ENCODE measurements at places on chromosomes 4 and X.

- peak; percentile 90 for DNase-seq
These were observed 563.9 kb downstream of the GRXCR1 start for GRCh38 chr4:43456383-43456782.

- no peak for DNase-seq
These were observed 105.5 kb downstream of the TMEM164 start for GRCh38 chrX:110108381-110108821.

DNA sequence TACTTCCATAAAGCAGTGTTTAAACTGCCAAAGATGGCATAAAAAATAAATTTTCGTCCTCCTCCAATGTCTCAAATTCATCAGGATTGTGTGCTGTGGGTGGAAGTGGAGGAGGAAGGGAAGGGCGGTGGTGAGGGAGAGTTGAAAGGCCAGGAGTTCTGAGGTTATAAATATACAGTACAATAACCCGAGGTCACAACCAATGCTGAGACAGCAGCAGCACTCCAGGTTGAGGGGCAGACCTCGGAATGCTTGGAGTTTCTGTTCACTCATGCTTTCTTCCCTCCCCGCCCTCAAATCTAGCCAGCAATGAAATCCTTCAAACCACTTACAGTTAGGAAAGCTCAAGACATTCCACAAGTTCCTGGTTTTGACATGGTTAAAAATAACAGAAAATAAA is 134.0 kb upstream of the SMAD1 start:
- no peak for DNase-seq

DNA sequence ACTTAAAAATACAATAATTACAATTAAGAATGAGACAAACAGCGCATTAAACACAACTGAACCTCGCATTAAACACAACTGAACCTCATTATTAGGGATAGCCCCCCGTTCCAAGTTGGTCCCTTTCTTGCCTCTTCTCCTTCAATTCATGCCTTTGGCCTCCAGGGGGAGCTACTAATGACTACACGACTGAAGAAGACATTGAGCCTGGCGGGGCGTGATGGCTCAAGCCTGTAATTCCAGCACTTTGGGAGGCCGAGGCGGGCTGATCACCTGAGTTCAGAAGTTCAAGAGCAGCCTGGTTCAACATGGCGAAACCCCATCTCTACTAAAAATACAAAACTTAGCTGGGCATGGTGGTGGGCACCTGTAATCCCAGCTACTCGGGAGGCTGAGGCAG is 56.4 kb upstream of the NWD2 start:
- no peak for DNase-seq

DNA sequence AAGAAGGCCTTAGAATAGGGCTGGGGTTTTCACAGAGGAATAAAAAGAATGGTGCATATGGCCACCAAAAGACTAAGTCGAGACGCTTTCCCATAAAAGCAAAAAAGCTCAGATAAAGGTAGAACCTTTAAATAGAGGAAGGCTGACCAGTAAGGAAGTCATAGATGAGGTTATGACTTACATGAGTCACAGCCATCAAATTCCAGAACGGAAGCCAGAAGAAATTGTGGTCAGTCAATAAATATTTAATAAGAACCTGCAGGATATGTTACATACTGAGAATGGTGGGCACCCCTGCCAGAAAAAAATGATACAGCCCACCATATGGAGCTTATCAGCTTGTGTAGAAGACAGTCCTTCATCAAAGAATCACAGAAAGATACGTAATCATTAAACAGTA is 120.1 kb downstream of the MANBA start:
- no peak for DNase-seq

DNA sequence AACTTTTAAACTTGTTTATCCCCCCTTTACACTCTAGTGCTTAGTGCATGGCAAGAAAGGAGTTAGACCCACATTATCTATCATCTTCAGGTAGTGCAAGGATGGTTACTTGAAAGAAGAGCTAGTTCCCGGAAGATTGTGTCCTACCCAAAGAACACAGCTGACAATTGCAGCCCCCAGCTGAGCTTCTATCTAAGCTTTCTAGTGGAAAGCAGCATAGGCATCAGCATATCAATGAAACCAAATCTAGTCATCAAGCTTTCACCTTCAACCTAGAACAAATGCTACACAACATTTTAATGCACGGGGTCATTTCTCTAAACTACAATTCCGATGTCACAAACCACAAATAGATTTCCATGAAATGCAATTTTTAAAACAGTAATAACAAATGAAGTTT is 88.9 kb upstream of the TFDP3 start:
- DNase-seq = no peak

- no peak for DNase-seq
These were observed 98.2 kb downstream of the USP46 start for GRCh38 chr4:52560844-52561280.

DNA sequence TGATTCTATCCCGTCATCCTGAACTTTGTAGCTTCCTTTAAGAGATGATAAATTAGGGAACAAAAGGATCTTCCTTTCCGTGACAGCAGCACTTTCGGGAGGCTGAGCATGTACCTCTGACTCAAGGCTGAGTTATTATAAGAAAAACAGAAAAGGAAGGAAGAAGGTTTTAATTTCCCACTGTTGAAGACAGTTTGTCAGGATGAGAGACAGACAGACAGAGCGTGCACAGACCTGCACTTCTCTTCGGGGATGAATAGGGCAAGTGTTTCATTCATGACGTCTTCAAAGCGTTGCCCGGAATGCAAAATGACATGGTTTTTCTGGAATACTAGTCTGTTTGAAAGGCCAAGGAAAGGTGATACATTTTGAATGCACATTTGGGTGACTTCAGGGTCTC is 405.3 kb upstream of the FAT1 start:
- no peak for DNase-seq

DNA sequence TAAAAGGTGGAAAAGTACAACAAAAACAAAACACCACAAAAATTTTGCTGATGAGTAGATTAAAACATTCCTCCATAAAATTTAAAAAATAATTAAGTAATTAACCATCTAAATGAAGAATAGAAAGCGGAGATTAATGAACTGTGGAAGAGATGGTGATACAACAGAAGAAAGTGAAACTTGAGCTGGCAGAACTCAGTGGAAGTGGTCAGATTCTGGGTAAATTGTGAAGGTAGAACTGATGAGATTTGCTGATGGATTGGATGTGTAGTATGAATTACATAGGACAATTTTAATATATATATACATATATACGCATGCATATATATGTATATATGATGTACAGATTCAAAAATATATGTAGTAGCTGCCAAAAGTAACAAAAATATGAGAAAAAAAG is 73.9 kb downstream of the AMOT start:
- DNase-seq = no peak

DNA sequence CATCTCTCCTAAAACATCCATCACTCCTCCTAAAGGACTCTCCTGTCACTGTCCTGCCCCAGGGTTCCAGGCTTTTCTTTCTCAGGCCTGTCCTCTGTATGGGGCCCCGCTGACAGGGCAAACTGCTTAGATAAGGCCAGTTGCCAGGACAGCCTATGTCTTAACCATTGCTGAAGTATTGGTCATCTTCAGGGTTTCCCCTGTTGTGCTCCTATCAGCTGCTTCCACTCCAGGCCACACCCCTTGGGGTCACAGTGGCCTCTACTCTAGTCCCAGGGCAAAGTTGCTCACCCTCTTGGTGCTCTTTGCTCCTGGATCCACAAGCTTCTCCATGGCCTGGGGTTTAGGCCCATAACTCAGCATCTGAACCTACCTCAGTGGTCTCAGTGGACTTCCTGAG is 138.0 kb upstream of the PJA1 start:
- no peak for DNase-seq

- DNase-seq = no peak
These were observed 176.9 kb upstream of the ARHGEF9 start for GRCh38 chrX:63961964-63962363.

DNA sequence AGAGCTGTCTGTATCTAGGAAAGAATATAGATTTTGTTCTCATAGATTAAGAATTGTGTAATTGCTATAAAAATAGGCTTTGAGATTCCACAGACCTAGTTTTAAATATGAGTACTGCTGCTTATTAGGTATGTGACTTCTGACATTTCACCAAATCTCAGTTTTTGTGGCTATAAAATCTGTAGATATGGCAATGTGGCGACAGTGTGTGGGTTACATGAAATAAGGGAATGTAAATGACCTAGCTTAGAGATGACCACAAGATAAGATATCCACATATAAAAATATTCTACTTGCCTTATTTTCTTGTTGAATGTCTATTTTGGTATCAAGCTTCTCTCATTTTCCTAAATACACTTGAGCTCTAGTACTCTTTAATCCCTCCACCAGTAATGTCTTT is 193.8 kb downstream of the UNC5C start:
- DNase-seq = no peak

- peak; percentile 43 for DNase-seq
These were observed 803.8 kb upstream of the AMOT start for GRCh38 chrX:113644426-113644825.

GRCh38 chrX:55240788-55241340 is 20.7 kb downstream of the PAGE5 start:
- DNase-seq = no peak

GRCh38 chrX:101191217-101191750 is 28.3 kb upstream of the DRP2 start:
- peak; percentile 12 for DNase-seq

- DNase-seq = no peak
These were observed 60.5 kb downstream of the ARAP2 start for GRCh38 chr4:36183665-36184393.

DNA sequence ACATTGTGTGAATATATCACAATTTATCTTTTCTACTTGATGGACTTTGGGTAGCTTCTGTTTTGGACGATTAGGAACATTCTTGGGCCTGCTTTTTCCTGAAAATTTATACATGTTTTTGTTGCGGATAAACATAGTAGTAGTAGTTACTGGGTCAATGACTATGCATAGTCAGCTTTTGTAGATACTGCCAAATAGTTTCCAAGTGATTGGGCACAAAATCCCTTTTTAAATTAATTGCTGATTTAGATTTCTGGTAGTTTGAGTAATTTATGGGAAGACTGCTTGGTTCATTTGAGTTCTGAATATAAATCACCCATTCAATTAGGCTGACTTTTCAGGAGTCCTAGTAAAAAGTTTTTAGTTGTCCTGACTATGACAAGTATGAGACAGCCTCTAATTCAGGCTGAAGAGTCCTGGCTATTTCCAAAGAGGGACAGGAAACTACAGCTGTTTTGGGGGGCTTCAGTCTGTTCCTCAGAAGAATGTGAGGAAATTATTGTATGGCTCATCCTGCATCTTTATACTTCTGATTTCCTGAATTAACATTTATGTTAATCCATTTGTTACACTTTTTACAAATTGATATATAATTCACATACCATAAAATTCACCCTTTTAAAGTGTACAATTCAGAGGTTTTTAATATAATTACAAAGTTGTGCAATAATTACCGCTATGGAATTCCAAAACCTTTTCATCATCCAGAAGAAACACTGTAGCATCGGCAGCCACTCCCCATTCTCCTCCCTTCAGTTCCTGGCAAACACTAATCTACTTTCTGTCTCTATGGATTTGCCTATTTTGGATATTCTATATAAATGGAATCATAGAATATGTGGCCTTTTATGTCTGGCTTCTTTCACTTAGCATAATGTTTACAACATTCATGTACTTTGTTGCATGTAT is 14.2 kb downstream of the LRP2BP start:
- no peak for DNase-seq

GRCh38 chrX:9476810-9477575 is 12.1 kb downstream of the TBL1X start:
- DNase-seq = no peak

GRCh38 chr4:13611283-13611842 is 16.2 kb downstream of the BOD1L1 start:
- DNase-seq = no peak

DNA sequence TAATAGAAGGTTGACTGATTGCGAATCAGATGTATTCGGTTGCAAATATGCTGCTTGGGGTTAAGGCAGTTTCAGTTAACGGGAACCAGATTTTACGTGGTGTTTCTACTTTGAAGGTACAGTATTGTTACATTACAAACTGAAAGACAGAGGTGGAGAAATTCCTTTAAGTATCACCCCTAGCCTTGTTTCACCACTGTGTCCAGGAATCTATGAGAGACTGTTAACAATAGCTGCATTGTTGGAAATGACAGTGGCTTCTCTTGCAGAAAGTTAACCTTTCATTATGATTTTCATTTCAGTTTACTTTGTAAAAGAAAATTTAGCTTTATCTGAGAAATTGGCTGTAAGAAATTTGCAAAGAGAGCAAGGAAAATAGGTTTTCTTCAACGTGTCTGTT is 2.6 kb downstream of the CDKL5 start:
- no peak for DNase-seq

GRCh38 chrX:153764786-153765137 is 713 bp downstream of the PLXNB3 start:
- no peak for DNase-seq

- no peak for DNase-seq
These were observed 623.8 kb downstream of the FAT4 start for GRCh38 chr4:125938541-125938940.

DNA sequence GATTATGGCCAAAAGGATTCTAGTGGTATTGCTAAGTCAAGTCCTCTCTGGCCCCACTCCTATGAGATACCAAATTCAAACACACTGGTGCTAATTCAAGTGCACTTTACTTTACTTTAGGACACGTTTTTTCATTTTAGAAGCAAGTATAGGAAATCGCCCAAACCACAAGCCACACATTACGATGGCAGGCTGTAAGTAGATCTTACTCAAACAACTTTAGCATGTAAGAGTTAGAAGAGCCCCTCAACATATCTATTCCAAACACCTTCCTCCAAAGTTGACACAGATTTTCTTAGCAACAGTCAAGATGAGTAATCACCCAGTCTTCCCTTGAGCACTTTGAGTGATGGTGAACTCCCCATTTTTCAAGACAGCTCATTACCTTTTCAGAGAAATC is 43.6 kb downstream of the DRD5 start:
- no peak for DNase-seq

DNA sequence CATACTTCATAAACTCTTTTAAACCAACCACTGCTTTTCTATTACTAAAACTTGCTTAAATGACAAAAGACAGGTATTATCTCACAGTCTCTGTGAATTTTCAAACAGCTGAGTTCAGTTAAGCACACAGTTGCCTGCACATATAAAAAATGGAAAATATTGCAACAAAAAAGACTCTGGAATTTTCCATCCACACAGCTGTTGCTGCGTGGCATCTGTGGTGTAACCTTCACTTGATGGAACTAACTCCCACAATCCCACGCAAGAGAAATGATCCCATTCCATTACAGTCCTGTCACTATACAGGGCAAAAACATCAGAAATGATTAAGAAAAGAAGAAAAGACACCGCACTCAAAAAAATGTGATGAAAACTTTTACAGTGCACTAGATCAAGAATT is 149.8 kb upstream of the TBL1X start:
- DNase-seq = no peak

- DNase-seq = no peak
These were observed 48.3 kb upstream of the NOCT start for GRCh38 chr4:138967313-138967712.

GRCh38 chr4:4338210-4339001 is 48.4 kb downstream of the ZBTB49 start:
- DNase-seq = no peak

Measured in lung microvascular endothelial cell (primary cell).